Stimulated activated CD4-positive, alpha-beta T cell treated with anti-CD3 and anti-CD28 coated beads, Interleukin-15, amount 100 ng/mL, for 1 hour (primary cell): ENCODE measurements at places on chromosomes 13 and 19.

- no peak for DNase-seq
Observed at GRCh38 chr19:12581100-12581499, 29.5 kb downstream of the ZNF490 start.

GRCh38 chr13:43694146-43694664 is 92.6 kb downstream of the ENOX1 start:
- no peak for DNase-seq

DNA sequence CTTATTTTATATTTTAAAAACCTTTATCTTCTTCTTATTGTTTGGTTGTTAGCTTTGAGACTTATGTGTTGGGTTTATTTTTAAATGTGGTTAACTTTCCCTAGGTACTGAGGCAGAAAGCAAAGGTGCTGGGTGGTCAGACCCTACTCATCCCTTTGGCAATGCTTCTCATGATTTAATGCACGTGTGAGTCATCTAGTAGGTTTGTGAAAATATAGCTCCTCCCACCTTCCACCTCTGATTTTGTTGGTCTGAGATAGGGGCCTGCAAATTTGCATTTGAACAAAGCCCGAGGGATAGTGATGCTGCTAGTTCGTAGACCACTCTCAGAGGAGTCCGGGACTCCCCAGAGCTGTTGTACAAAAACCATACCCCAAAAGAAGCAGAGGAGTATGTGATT is 771.3 kb upstream of the ARGLU1 start:
- DNase-seq, result no peak

DNA sequence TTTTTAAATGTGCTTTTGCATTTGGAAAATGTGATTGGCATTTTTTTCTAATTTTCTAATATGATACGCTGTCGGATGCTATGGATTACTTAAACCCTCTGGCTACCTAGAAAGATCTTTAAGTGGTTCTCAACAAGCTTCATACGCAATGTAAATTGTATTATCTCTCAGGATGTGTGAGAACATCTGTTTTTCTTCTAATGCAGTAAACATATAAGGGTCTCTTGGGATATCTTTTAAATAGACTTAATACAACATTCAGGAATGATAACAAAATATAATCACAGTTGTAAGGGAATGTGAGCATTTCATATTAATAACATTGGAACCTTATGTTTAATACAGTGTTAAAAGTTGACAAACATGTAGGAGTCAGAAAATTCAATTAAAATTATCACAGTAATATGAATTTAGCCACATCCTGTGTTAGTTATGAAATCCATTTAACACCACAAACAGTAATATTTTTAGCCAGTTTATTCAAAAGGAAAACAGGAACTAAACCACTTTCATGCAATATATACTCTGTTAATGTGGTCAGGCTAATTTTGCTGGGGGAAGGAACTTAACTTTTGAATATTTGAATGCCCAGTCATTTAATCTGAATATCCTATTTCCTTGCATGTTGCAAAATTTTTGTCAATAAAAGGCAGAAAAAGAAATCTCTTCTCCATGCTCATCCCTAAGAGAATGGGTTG is 15.0 kb upstream of the ALOX5AP start:
- no peak for DNase-seq

DNA sequence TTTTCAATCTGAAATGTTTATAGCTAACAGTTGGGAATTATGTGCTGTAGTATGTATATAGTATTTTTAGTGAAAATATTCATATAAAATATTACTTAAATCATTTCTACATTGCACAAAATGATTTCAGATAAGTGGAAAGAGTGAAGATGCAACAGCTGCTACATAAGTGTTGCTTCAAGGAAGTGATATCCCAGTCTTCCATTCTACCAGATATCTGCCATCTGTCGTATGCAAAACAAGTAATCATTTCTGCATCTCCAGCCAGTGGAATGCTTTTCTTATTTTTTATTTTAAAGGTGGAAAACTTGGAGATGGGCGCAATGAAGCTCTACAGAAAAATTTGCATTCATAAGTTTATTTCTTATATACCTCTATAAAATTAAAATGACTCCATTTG is 152.5 kb upstream of the MAB21L1 start:
- DNase-seq, result no peak

DNA sequence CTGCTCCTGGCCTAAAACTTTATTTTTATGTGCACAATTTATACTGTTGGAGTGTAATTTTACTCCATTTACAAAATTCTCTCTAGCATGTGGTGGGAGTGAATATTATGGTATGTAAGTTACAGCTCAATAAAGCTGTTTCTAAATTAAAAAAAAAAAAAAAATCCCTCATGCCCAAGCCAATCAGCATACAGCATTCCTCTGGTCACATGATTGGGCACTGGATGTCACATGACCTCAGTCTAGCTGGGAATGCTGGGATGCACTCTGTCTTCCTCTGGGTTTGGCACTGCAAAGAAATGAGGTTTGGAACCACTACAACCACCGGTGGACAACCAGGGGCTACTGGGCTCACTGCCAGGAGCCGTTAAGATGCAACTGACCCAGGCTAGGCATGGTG is 67.6 kb downstream of the ZNF557 start:
- DNase-seq, result no peak
